ENCODE measurements at places on chromosomes 11 and 22.

DNA sequence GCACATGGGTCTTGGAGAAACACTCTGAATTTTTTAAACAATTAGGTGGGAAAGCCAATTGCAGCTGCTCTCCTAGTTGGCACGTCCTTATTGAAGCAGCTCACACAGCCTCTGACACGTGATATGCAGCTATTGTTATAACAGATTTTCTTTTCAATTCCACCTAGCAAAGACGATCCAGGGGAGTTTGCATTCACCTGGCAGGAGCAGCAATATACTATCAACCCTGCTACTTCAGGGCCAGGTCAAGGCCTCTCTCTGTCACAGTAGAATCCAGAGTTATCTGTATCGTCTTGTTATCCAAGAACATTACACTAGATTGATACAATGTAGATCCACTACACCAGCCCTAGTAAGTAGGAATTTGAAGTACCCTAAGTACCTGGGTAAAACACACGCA, 8.3 kb downstream of the KRTAP5-11 start:
- DNase-seq, result no peak

DNA sequence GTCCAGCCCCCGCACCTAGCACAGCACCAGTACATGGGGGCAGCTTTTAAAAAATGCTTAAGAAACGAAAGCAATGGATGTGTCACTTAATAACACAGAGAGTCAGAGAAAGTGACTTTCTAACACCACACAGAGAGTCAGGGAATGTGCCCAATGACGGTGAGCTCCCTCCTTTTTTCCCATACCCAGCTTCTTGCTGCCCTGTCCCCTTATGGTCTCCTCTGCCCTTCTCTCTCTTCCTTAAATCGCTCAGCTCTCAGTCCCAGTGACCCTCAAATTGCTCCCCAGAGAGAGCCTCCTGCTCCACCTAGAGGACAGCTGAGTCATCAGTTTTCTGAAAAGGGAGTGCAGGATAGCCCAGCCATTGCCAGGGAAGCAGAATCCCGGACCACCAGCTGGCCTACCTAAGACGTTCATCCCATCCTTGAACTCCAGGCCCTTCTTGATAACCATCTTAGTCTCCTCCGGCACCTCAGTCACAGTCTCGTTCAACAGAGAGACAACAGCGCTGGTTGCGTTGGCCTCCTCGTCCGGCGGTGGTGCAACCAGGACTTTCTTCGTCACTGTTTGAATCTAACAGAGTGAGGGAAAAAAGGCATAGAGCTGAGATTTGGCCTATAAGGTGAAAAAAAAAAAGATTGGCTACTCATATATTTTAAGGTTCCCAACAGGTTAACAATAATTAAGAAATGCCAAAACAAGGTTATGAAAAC, 113.5 kb downstream of the SLC1A2 start:
- no peak for DNase-seq

DNA sequence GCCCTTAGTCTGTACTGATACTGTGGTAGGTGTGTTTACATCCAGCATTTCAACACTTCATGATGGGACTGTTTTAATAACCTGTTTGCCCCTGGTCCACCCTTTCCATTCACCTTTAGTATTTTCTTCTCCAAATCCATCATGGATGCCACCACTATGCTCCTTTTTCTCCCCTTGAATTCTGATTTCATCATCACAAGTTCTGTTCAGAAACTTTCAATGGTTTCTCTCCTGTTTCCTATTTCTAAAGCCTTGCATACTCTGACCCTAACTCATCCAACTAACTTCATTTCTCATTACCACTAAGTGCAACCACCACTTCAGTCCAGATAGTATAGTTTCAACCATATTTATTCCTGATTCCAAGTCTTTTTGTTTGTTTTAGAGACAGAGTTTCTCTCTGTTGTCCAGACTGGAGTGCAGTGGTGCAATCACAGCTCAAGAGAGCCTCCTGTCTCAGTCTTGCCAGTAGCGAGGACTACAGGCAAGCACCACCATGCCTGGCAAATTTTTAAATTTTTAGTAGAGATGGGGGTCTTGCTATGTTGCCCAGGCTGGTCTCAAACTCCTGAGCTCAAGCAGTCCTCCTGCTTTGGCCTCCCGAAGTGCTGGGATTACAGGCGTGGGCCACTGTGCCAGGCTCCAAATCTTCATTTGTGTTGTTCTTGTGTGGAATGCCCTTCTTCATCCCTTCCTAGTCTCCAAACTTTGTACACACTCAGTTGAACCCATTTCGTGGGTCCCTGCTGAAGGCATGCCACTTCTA, 1.2 kb upstream of the LIN7C start:
- DNase-seq, result no peak

- peak; percentile 64 for DNase-seq
These were observed 12.9 kb downstream of the MS4A10 start for GRCh38 chr11:60797846-60798630.

DNA sequence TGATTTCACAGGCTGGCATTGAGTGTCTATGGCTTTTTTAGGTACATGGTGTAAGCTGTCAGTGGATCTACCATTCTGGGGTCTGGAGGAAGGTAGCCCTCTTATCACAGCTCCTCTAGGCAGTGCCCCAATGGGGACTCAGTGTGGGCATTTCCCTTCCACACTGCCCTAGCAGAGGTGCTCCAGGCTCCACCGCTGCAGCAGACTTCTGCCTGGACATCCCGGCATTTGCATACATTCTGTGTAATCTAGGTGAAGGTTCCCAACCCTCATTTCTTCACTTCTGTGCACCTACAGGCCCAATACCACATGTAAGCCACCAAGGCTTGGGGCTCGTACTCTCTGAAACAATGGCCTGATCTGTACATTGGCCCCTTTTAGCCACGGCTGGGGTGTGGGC, 78.3 kb downstream of the RNF169 start:
- DNase-seq, result no peak
